Kidney epithelial cell (primary cell): ENCODE measurements at places on chromosomes 6 and 20. TPM values are rescaled to one million over a fixed set of nuclear protein-coding genes. Genes with fewer than 3 reads are reported as not detected.

FAM83C gene
- not detected in 2 replicates for total RNA-seq

FAM217A gene
- total RNA-seq, result not detected in 2 replicates

GCNT2 gene
- total RNA-seq, result 6.5 and 7.3 TPM in 2 replicates

GPR63 gene
- total RNA-seq, result 1.5 and 1.8 TPM in 2 replicates

LRP11 gene
- 34.9 and 37.9 TPM in 2 replicates for total RNA-seq

RIMS1 gene
- 0.38 and 0.55 TPM in 2 replicates for total RNA-seq

PPIL6 gene
- 1.6 and 4.7 TPM in 2 replicates for total RNA-seq

MYCT1 gene
- 8.4 and 9.6 TPM in 2 replicates for total RNA-seq

UBE3D gene
- total RNA-seq, result 11.6 and 12.1 TPM in 2 replicates

GRM1 gene
- under 0.01 TPM in 1 of 2 replicates, not detected in the other for total RNA-seq

TBPL1 gene
- 16.8 and 27.7 TPM in 2 replicates for total RNA-seq

LATS1 gene
- 20.5 and 23.2 TPM in 2 replicates for total RNA-seq

MRAP2 gene
- total RNA-seq, result not detected in 2 replicates

OR2B6 gene
- total RNA-seq, result not detected in 2 replicates

RAB44 gene
- total RNA-seq, result 0.07 TPM in 1 of 2 replicates, not detected in the other

MATN4 gene
- not detected in 2 replicates for total RNA-seq

FILIP1 gene
- 0.04 and 0.21 TPM in 2 replicates for total RNA-seq

UNC5CL gene
- 1.1 and 1.8 TPM in 2 replicates for total RNA-seq

FGD2 gene
- 0.04 and 0.68 TPM in 2 replicates for total RNA-seq
